Ascending aorta (tissue), 2 donors: ENCODE measurements at places on chromosomes 1 and 21.

- no peak for DNase-seq
Measured at GRCh38 chr1:30726236-30726635, 2.9 kb upstream of the MATN1 start.

GRCh38 chr1:94119306-94119705, 1.6 kb downstream of the ABCA4 start:
- DNase-seq: no peak

GRCh38 chr1:229161740-229162139, 109.2 kb upstream of the RAB4A start:
- DNase-seq: no peak

DNA sequence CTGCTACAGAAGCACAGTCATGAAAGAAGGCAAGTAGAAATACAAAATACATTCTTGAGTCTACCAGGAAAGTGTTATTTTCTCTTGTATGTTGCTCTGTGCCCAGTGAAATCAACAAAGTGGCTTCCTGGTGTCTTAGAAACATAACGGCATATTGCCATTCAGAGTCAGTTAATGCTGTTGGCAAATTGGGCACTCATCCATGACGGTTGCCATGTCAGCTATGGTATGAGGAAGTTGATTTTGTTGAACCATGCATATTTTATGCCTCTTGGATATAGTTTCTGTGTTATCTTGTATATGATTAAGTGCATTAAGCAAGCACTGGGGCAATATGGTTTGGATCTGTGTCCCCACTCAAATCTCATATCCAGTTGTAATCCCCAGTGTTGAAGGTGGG, 153.1 kb upstream of the CXADR start:
- no peak for DNase-seq
